Karpas-422 (cell line): ENCODE measurements at places on chromosomes 11 and 22. TPM values are rescaled to one million over a fixed set of nuclear protein-coding genes. Genes with fewer than 3 reads are reported as not detected.

DNA sequence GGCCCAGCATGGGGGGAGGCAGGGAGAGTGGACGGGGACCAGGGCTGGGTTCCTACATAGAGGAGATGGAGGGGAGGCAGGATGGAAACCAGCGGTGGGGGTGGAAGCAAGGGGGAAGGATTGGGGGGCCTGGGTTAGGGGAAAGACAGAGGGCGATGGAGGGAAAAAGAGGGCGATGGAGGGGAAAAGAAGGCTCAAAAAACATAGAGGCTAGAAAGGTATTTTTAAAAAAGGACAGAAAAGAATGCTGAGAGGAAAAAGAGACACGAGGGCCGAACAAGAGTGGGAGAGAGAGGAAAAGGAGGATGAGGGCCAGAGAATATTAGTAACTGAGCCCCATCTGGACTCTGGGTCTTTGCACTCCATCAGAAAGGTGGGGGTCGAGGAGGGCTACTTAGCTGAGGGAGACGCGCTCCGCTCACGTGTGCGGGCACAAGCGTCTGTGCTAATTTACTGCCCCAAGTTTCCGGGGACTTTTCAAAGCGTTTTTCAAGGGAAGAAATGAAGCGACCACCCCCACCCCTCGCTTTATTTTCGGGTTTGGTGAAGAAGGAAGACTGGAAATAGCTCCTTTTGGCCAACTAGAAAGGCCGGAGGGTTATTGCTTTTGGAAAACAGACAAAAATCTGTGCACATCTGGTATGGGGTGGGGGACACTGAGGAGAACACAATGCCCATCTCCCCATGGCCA, 14.5 kb downstream of the PAX6 start:
- H3K27me3 ChIP-seq: no peaks in the 10 kb centered on the region
- peaks cover 5% of the 10 kb centered on the region for H3K4me1 ChIP-seq
- no peak for DNase-seq
- no peaks in the 10 kb centered on the region for H3K36me3 ChIP-seq
- H3K27ac ChIP-seq: no peak overlapping the region

- H3K27ac ChIP-seq: no peak overlapping the region
- H3K27me3 ChIP-seq: no peaks in the 10 kb centered on the region
- no peak for DNase-seq
- no peak overlapping the region for H3K4me3 ChIP-seq
- H3K36me3 ChIP-seq: no peaks in the 10 kb centered on the region
Measured at GRCh38 chr11:66912361-66912760, 45.8 kb downstream of the PC start.

DNA sequence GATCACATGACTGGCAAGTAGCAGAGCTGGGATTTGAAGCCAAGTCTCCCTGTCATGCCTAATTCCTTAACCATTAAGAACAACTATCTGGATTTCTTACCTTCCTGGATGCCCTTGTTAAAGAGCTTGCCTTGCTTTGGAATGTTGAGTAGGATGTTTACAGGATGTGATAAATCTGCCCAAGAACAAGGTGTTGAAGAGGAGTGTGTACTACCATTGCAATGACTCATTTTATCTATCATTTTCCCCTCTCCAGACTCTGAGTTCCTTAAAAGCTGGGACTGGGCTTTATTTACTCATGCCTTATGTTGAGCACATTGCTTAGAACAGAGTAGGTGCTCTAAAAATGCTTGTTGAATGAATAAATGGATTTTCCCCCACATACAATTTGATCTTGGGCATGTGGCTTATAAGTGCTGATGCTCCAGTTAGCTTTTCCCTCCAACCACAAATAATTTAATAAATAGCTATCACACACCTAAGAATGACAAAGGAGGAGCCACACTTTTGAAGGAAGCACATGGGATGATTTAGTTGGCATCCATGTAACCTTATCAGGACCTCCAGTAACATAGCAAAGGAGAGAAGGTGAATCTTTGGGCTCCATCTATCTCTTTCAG, 268.6 kb upstream of the SESN3 start:
- H3K27me3 ChIP-seq: no peaks in the 10 kb centered on the region
- H3K36me3 ChIP-seq: no peaks in the 10 kb centered on the region
- H3K27ac ChIP-seq: no peak overlapping the region
- no peak overlapping the region for H3K4me3 ChIP-seq
- DNase-seq: no peak

GRCh38 chr11:8258289-8258688, 5.4 kb downstream of the LMO1 start:
- H3K27ac ChIP-seq: no peak overlapping the region
- H3K27me3 ChIP-seq: no peaks in the 10 kb centered on the region
- no peak overlapping the region for H3K4me3 ChIP-seq
- H3K36me3 ChIP-seq: no peaks in the 10 kb centered on the region
- no peaks in the 10 kb centered on the region for H3K4me1 ChIP-seq
- DNase-seq: no peak

DNA sequence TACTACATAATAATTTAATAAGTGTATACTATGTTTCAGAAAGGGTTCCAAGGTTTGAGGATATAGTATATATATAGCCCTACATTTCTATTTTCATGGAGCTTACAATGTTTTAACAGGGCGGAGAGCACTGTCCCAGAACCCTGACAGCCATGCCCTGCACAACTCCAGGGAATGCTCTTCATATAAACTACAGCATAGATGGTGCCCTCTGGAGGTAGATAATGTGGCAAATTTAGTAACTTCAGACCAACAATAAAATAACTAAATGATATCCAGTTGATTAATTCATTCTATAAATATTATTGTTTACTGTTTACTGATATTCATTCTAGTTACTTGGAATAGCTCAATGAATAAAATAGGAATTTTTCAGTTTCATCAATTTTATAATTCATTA, 693.7 kb upstream of the CCDC179 start:
- no peak overlapping the region for H3K27ac ChIP-seq
- no peaks in the 10 kb centered on the region for H3K36me3 ChIP-seq
- no peaks in the 10 kb centered on the region for H3K4me1 ChIP-seq
- DNase-seq: no peak
- H3K4me3 ChIP-seq: no peak overlapping the region

DNA sequence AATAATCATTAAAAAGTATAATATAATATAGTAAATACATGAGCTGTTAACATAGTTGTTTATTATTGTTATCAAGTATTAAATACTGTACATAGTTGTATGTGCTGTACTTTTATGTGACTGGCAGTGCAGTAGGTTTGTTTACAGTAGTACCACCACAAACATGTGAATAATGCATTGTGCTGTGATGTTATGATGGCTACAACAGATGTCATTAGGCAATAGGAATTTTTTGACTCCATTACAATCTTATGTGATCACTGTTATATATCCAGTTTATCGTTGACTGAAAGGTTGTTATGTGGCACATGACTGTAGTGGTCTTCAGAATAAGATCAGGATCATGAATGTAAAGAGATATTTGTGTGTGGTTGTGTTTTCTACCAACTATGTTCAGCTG, 577.8 kb downstream of the JRKL start:
- H3K27ac ChIP-seq: no peak overlapping the region
- H3K4me1 ChIP-seq: no peaks in the 10 kb centered on the region
- no peaks in the 10 kb centered on the region for H3K36me3 ChIP-seq
- DNase-seq: no peak
- H3K4me3 ChIP-seq: no peak overlapping the region

DNA sequence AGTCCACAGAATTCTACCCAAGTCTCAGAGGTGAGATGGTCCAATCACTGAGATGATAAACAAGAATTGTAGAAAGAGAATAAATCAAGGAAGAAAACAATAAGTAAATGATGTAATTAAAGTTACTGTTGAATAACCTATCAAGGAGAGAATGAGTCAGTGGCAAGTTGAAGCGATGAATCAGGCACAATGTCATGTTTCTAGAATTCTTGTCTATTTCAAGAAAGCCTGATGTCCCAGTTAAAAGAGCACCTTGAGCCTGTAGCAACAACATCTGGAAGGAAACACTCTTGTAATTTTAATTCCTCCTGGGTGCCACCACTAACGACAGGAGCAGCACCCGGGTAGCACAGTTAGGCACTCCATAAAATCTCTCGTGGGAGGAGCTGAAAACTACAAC, 67.9 kb upstream of the SLC35C1 start:
- DNase-seq: no peak
- H3K36me3 ChIP-seq: no peaks in the 10 kb centered on the region
- no peaks in the 10 kb centered on the region for H3K4me1 ChIP-seq
- H3K27me3 ChIP-seq: no peaks in the 10 kb centered on the region
- no peak overlapping the region for H3K4me3 ChIP-seq

- H3K4me3 ChIP-seq: no peak overlapping the region
- no peaks in the 10 kb centered on the region for H3K4me1 ChIP-seq
- H3K36me3 ChIP-seq: no peaks in the 10 kb centered on the region
- no peak overlapping the region for H3K27ac ChIP-seq
- no peaks in the 10 kb centered on the region for H3K27me3 ChIP-seq
- peak; percentile 91 for DNase-seq
Measured at GRCh38 chr11:102807921-102808320, 10.0 kb upstream of the MMP1 start.

The TMEM121B gene
- 0.04 and 0.76 TPM in 2 replicates for total RNA-seq

The DEUP1 gene
- not detected in 2 replicates for total RNA-seq
